HuH-7 (cell line): ENCODE measurements at places on chromosomes 5 and 9.

DNA sequence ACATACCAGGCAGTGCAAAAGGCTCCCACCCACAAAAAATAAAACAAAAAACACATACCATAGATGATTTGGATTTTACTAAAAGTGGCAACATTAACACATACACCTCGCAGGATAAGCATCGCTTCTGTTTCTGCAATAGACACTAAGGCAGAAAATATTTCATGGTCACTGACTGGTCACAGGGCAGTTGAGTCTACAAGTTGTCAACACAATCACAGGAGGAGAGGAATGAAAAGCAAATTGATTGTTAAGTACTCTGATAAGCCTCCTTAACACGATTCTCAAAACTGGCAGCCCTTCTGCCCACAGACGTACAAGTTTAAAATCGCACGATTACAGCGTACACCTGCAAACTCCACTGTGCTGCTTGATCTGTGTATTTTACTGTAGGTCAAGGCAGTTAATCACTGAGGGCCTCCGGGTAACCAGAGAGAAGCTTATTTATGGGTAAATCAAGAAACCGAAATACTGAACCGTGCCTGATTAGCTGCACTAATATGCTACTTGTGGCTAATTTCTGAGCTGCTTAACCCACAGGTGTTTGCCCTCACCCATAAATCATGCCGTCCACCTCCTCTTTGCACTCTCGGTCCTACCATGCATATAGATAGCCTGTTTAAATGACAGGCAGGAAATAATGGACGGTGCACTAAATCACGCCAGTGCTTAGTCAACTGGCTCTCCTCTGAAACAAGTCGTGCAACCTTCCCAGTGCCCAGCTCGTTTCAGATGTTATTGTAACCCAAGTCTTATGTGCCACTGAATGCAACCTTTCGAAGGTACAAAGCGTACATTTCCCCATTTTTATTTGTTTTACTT lies 659.4 kb upstream of the ADAMTS16 start:
- no peak for DNase-seq

DNA sequence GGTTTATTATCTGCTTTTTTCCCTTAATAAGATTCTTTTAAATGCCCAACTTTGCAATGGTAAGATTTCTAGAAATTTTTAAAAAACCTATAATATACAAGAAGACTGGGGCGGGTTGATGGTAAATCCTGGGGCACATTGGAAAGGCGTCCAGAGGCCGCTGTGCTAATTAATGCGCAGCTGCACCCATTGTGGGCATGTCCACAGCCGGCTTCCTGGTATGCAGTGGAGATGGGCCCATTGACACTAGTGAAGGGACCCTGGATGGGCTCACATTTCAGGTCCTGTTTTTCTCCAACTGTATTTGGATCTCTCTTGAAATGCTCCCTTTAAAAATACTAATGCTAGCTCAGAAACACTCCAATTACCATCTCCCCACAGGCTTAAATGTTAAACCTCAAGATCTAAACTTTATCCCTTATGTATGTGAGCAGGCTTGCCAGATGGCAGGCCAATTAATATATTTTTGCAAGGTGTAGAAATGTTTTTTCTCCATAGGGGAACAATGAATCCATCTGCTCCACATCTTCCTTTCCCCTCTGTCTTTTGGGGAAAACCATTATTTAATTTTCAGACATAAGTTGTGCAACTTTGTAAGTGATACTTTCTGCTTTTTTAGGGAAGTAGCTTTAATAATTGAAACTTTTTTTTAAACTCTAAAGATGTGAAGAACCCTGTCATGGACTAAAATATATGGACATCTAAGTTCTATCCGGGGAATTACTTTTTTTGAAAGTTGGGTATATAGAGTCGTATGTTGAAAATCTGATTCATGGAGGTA lies 177.3 kb downstream of the CD180 start:
- DNase-seq = no peak

DNA sequence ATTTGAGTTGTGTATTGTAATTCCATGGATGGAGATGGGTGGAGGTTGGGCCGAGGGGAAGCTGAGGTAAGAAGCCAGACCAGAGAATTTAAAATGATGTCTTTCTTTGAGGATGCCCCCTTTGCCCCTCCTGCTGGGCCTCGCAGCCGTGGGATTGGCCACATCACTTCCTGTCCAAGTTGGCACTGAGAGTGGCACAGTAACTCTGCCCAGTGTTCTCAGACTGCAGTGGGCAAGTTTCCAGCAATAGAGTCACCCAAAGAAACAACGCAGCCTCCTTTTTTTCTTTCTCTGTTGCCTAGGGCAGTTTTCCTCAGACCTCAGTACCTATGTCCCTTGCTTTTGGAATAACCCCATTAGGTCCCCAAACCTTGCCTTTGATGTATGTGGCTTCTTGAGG lies 306.6 kb upstream of the DMRT1 start:
- no peak for DNase-seq

GRCh38 chr5:112929336-112930081 lies 7.5 kb upstream of the REEP5 start:
- DNase-seq = no peak

DNA sequence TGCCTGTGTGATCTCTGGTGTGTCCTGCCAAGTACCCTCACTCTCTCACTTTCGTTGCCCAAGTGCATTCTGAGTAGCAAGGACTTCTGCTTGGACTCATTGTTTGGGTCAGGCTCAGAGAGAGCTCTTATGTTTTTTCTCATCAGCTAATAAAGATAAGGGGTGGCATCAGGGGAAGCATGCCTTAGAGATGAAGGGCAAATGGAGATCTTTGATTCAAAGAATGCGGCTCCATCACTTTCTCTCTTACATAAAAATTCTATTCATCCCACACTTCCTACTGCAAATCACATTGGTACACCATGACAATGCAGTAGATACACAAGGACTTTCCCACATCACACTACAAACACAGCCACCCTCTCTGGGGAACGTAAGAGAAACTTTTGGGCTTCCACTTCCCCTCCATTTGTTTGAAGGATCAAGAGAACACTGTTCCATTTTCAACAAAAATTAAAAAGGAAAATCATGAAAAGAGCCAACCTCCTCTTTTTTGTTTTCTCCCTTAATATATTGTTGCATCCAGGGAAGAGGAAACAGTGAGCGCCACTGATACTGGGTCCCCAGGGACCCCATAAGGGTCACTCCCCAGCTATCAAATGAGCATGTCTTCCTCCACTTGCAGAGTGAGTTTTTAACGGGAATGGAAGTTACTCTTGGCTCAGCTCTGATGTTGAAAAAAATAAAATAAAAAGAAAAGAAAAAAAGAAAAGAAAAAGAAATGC lies 73.0 kb downstream of the ZNF366 start:
- DNase-seq = no peak

DNA sequence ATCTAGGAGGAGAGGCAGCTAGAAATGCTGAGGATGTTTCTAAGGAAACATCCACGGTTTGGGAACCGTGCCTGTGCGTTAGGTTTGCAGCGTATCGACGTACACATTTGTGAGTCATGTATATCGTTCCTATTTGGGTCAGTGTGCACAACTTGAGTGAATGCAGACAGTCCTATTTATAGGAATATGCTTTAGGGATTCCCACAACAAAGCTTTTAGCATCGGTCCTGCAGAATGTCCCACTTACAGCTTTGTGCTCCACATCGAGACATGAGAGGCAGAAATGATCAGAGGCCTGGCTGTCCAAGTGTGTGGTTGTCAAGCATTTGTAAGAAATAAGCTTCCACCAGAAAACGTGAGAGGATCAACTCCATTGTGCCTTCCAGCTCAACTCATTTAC lies 1282.7 kb upstream of the WWC1 start:
- no peak for DNase-seq

- DNase-seq = no peak
Observed at GRCh38 chr5:82183828-82184227, 94.3 kb downstream of the RPS23 start.

GRCh38 chr9:134058716-134059115 lies 9.1 kb downstream of the BRD3 start:
- DNase-seq = no peak

- DNase-seq = peak; percentile 17
Observed at GRCh38 chr5:122751293-122751782, 23.5 kb upstream of the SNX2 start.

DNA sequence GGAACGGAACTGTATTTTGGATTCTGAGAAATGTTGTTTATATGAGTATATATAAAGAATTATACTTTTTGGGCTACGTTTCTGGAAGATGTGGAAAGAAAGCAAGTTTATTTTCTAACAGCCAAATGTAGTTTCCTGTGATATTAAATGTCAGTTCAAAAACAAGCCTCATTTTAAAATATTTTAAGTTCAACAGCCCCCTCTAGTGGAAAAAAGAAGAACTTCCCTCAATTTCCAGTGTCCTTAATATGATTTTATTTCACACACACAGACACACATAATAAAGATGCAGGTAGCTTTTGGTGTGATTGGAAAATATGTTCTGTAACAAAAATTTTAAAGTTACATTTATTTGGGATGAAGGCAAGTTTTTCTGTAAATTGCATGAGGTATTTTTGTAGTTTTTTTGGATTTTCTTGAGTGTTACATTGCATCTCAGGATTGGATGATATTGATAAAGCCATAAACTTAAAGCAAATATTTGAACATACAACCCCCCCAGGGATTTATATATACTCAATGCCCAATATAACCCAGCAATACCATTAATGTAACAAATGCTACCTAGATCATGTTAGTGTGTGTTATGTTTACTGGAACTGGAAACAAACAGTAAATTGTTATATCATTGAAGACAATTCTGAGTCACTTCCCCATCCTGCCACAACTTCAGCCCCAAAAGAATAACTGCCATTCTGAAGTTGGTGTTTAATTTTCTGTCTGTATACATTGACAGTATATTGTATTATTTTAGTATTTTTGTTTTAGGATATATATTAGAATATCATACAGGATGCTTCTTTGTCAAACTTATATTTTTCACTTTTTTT lies 54.0 kb downstream of the CCDC171 start:
- peak; percentile 8 for DNase-seq
